ENCODE measurements at places on chromosomes 7 and 10. TPM values are rescaled to one million over a fixed set of nuclear protein-coding genes. Genes with fewer than 3 reads are reported as not detected.

DNA sequence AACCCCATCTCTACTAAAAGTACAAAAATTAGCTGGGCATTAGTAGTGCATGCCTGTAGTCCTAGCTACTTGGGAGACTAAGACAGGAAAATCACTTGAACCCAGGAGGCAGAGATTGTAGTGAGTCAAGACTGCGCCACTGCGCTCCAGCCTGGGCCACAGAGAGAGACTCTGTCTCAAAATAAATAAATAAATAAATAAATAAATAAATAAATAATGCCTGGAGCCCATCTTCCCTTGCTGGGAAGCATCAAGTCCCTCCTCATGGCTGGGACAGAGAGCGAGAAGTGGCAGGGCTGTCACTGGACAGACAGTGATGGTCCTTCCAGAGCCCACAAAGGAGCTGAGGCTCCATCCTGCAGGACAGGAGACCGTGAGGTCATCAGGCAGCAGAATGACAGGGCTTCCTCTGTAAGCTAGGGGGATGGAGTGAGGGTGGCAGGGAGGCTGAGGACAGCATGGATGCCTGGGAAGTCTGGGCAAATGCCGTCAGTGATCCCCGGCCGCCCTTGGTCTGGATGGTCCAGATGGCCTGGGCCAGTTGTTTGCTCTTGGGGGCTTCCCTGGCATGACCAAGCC, 36.4 kb upstream of the ELN start:
- no peak for DNase-seq

DNA sequence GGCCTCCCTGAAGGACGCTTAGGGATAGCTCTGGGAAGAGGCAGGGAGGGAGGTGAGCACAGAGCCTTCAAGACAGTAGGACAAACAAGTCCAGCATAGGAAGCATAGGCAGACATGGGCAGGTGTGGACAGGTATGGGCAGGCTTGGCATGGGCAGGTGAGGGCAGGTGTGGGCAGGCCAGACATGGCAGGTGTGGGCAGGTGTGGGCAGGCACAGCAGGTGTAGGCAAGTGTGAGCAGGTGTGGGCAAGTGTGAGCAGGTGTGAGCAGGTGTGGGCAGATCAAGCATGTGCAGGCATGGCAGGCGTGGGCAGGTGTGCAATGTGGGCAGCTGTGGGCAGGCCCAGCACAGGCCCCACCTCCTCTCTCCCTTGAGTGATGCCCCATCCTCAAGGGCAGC, 148.8 kb upstream of the ZMIZ1 start:
- DNase-seq, result no peak

GRCh38 chr7:44048031-44048795, 3.7 kb downstream of the DBNL start:
- DNase-seq, result no peak

DNA sequence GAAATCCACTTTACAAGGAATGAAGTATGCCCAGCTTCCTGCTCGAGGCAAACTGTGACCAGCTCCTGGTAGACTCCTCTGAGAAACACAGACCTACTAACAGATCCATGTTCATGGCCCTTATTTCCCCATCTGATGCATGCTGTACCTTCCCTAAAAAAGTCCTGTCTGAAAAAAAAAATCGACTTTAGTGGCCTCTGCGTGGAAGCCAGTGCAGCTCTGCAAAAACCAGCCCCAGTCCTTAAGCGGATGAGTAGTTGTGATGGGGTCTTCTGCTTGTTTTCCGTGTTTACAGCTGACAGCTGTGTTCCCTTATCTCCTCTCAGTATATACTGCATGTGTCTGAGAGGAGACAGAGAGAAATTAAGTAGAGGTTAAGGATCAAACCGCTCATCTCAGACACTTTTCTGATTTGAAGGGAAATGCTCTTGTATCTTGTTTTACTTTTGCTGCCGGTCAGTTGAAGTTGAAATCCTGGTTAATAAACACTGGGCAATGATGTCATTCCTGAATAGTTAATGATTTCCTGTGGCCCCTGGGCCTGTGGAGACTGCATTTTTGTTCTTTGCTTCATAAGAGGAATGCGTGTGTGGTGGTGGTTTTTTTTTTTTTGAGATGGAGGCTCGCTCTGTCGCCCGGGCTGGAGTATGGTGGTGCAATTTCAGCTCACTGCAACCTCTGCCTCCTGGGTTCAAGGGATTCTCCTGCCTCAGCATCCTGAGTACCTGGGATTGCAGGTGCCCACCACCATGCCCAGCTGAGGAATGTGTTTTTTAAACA, 67.6 kb downstream of the DOCK1 start:
- DNase-seq, result no peak

- DNase-seq, result no peak
Measured at GRCh38 chr10:131077031-131077430, 234.5 kb downstream of the TCERG1L start.

DNA sequence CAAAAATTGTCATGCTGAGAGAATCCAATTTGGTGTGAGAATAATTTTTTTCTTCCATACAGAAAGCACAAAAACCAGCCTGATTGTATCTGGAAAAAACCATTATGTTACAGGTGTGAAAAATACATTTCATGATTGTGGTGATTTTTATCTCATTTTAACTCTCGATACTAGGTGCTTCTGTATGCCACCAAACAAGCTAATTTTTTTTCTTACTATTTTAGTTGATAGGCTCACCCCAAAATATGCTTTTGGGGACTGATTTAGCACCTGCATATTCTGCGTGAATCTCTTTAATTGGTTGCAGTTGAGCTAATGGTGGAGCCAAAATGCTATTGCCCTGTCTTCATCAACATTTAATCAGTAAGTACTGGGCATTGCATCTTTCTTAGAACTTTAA, 1.9 kb downstream of the DMTF1 start:
- DNase-seq, result no peak

DNA sequence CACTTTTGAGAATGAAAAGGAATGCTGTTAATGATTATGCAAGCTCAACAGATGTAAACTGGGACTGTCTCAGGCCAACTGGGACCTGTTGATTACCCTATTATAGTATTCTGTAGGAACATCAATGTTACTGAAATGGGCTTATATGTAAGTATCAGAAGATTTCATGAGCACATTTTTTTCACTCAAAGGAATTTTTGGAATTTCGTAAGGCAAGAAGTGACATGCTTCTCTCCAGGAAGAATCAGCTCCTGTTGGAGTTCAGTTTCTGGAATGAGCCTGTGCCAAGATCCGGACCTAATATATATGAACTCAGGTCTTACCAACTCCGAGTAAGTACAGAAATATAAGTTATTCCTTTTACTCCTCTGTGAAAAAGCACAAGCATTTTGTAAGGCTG, 19.2 kb downstream of the NIPSNAP2 start:
- no peak for DNase-seq

DNA sequence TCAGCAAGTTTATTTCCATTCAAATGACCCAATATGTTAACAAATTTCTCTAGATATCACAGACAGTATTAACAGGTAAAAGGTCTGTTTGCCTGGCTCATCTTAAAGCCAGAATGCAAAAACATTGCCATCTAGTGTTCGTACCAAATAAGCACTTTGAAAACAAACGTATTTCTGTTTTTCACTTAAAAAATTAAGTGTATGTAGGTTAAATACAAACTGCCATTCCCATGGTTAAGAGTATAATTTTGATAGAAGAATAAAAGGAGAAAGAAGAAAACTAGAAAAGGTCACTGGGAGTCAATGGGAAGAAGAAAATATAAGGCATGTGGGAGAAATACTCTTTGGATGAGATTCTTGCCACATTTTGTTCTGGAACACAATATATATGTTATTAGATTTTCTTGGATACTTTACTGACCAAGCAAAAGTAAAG, 51.0 kb downstream of the ORC5 start:
- DNase-seq, result no peak

GRCh38 chr10:6365384-6365783, 162.7 kb downstream of the PFKFB3 start:
- DNase-seq, result no peak

DNA sequence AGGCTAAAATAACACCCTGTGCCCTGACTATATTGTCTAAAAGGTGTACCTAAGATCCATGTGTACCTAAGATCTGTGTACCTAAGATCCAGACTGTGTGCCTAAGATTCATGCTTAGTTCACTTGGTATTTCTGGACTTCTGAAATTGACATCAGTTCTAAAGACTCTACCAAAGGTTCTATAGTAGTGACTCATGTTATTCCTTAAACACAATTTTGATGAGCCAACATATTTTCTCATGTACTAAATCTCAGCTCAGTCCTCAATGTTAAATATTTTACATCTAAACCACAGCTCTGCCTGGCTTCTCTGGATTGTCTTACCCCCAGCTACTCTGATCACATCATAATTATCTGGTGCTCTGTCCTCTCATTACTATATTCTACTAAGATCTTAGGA, 802.3 kb upstream of the SORCS1 start:
- no peak for DNase-seq

DNA sequence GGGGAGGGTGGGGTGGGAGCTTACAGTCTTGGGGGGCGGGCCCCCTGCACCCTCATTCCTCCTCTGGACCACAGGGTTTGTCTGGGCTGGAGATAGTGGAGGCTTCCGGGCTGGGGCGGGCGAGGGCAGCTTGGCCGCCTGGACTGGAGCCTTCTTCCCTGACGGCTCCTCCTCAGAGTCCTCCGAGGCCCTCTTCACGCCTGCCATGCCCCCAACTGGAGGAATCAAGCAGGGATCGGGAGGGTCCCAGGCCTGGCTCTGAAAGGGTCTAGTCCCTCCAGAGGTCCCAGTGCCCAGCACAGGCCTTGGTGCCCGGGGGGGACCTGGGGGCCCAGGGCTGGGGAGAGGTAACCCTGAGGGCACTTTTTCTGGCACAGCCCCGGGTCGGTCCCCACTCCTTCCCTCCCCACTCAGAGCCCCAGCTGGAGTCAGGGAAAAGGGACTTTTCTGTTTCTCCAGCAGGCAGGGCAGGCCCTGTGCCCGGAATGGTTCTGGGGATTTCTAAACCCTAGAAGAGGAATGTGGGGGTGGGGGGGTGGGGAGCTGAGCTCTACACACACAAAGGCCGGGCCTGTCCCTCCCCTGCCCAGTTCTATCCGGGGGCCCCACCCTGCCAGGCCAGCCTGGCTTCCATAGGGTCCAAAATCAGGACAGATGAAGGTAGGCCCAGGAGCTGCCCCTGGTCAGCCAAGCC, 11.6 kb downstream of the MICALL2 start:
- no peak for DNase-seq

DNA sequence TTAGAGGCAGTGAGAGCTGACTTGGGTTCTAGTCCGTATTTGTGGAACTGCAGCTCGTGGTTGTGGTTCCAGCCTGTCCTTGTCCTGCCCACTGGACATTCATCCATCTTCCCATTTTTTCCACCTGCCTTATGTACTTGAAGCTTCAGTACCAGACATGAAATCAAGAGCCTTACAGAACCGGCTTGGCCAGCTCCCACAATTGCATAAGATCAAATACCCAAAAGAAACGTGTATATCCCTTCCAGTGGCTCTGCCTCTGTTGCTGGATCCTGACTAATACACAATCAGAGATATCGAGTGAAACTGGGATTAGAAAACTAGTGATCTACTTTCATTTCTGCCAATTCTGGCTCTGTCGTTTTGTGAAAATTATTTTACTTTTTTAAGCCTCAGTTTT, 23.8 kb upstream of the LIPA start:
- DNase-seq, result no peak

- no peak for DNase-seq
Measured at GRCh38 chr7:123798532-123799188, 46.3 kb upstream of the HYAL4 start.

PODXL gene
- total RNA-seq, result 8.8 TPM

SPDYE1 gene
- total RNA-seq, result not detected

CFAP46 gene
- 0.32 TPM for total RNA-seq

HOXA4 gene
- total RNA-seq, result 6.7 TPM

RPEL1 gene
- total RNA-seq, result not detected

TYW1B gene
- 2.0 TPM for total RNA-seq

KCP gene
- total RNA-seq, result 0.57 TPM

ZPBP gene
- not detected for total RNA-seq

Data from esophagus squamous epithelium (tissue), 5 donors.